Activated CD4-positive, alpha-beta T cell treated with anti-CD3 and anti-CD28 coated beads, Interleukin-2, Interleukin-4, amounts not matched to agents 100 ng/mL and 50 ng/mL, durations not matched to agents 16 hours and 8 hours (primary cell): ENCODE measurements at places on chromosomes 7 and 10.

GRCh38 chr10:77504873-77505257 is 132.7 kb downstream of the KCNMA1 start:
- no peak for DNase-seq

DNA sequence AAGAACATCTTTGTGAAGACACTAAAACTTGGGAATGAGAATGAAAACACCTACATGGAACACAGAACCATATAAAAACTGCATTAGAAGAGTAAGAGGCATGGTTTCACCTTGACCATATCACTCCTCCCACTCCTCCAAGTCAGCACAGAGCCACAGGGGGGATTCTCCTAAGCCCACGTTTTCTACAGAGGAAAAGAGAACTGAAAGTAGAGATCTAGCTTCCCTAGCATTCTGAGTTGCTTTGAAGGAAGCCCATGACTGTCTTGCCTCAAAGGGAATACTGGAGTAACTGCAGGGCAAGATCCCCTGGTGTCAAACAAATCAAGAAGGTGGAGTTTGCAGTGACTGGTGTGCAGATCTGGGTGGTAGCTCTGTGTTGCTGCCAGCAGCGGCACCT is 43.9 kb downstream of the HBP1 start:
- no peak for DNase-seq

DNA sequence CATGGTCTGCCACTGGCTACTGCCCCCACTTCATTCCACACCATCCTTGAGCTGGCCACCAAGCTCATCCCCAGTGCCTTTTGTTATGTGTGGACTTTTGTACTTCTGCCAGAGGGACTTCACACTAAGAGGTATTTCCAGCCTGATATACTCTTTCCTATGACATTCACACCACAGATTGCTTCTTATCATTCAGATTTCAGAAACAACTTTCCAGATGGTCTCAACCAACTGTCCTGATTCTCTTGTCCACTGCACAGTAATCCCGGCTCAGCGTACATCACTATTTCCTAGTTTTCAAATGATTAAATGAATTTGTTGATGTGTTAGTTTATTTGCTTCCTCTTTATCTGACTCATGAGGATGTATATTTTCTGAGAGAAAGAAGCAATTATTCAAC is 7.1 kb downstream of the CDC14C start:
- DNase-seq, result no peak

- DNase-seq, result no peak
Measured at GRCh38 chr7:90569368-90569767, 26.8 kb upstream of the CDK14 start.

DNA sequence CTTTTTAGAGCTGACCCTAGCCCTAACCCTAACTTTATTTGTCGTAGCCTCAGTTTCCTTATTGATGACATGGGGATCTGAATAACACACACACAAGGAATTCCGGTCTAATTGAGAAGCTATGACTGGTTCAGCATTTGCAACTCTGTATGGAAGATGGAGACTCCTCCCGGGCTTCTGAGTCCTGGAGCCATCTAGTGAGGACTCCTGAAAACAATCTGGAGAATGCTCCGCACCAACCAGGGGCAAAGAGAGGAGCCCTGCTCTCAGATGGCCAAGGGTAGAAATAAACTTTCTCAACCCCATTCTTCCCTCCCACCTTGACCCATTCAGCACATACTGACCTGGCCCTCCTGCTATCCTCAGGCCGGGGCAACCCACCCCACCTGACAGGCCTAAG is 26.4 kb downstream of the MBL2 start:
- no peak for DNase-seq

- DNase-seq, result no peak
Measured at GRCh38 chr7:99848420-99849216, 20.8 kb downstream of the CYP3A43 start.

GRCh38 chr10:4649471-4649870 is 176.5 kb upstream of the AKR1E2 start:
- no peak for DNase-seq

DNA sequence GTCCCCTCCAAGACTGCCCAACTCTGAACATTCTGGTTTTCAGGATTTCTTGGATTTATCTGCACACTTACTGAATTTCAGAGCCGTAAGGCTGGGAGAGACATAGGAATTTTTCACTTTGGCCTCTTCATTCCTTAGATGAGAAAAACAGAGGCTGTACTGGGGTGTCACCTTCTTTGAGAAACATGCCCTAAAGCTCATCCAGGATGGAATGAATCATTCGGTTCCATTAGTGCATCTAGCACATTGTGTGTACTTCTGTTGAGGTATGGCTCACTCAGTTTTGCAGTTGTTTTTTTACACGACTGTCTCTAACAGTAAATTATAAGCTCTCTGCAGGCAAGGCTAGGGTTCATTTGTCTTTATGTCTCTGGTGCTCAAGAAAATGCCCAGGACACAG is 383.4 kb downstream of the GATA3 start:
- no peak for DNase-seq

GRCh38 chr10:98414932-98415730 is at the start of gene PYROXD2:
TSS of gene PYROXD2 (minus strand) at chr10:98415182. CDS start at chr10:98415135, 47 bp downstream.
- peak; percentile 36 for DNase-seq

DNA sequence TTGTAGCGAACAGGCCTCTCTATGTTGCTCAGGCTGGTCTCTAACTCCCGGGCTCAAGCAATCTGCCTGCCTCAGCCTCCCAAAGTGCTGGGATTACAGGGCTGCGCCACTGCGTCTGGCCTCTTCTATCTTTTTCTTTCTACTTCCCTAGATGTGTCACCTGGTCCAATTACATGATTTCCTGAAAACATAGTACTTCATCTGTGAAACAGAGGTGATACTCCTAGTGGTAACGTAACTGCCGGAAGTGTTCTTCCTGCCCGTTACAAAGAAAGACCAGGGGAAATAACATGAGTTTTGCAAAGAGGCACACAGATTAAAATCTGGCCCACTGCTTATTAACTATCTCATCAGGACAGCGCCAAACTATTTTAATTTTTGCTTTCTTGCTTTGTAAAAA is 18.4 kb upstream of the HGF start:
- DNase-seq, result no peak

- DNase-seq, result no peak
Measured at GRCh38 chr10:119643306-119644204, 7.6 kb upstream of the BAG3 start.

GRCh38 chr7:27688056-27688455 is 25.4 kb upstream of the HIBADH start:
- DNase-seq, result no peak

DNA sequence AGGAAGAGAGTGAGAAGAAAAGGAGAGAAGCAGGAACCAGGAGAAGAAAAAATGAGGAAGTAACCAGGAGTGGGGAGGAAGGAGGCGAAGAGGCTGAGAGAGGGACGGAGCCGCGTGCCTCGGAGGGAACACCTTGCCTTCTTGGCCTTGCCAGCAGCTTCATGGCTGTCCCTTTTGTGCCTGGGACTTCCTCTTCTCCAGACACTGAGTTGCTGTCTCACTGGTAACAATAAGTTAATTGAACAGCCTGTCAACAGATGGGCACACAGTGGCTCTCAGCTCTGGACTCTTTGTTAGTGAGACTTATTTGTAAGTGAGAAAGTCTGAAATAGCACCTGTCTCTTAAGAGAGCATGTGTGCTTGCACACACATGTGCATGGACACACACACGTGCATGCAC is 83.2 kb downstream of the GATA3 start:
- peak; percentile 27 for DNase-seq

DNA sequence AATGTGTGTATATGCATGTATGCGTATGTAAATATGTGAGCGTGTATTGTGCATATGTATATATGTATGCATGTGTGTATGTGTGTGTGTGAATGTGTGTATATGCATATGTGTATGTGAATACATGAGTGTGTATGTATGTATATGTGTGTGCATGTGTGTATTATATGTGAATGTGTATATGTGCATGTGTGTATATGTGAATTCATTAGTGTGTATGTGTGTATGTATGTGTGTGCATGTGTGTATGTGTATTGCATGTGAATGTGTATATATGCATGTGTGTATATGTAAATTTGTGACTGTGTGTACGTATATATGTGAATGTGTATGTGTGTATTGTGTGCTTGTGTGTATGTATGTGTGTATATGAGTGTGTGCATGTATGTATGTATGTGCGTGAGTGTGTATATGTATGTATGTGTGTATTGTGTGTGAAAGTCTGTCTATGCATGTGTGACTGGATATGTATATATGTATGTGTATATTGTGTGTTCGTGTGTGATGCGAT is 455.9 kb downstream of the TYW1 start:
- DNase-seq, result no peak

- DNase-seq, result no peak
Measured at GRCh38 chr10:124324451-124324850, 94.3 kb downstream of the OAT start.

- no peak for DNase-seq
Measured at GRCh38 chr10:20454331-20454730, 442.8 kb downstream of the NEBL start.

DNA sequence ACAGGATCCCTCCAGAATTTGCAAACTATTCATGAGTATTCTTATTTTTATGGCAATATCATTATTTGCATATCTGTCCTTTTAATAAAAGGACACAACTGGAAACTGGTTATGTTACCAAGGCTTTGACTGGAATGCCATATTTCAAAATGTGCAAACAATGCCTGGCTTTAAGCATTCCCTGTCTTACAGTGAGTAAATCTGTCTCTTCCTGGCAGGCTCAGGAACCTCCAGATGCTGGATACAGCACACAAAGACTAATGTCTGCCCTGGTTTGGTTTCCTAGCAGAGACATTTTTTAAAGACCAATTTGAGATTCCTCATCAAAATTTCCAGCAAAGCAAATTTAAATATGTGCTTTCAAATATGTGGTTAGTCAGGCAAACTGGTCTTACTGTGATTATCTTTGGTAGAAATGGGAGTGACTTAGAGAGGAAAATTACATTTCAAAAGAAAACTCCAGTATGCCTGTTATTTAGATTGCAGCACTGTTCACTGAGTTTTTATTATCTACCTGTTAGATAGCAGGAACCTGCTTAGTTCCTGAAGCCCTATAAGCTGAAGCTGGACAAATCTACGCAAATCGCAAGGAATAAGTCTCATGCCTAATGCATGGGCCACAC is 31.3 kb downstream of the RNF216 start:
- no peak for DNase-seq

GRCh38 chr10:8677642-8678041 is 623.2 kb downstream of the GATA3 start:
- no peak for DNase-seq

GRCh38 chr10:44004913-44005787 is 356.5 kb upstream of the ZNF32 start:
- no peak for DNase-seq

- DNase-seq, result peak; percentile 87
Measured at GRCh38 chr7:140209866-140210609, 33.3 kb upstream of the KDM7A start.

- no peak for DNase-seq
Measured at GRCh38 chr7:70738151-70738885, 393.6 kb upstream of the GALNT17 start.

DNA sequence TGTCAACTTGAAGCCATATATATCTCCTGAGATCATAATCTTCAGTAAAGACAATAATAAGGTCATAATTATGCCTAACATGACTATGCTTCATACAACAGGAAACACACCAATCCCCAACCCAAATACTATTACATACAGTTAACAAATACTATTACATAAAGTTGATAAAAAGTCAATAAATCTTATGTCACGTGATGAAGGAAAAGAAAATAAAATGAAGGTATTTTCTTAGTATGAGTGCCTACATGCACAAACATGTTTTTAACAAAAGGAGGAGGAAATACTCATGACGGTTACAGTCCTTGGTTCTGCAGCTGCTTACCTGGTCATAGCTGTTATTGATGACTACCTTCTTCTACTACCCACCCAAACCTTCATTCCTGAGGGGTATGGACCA is 810.7 kb downstream of the PHTF2 start:
- no peak for DNase-seq

- no peak for DNase-seq
Measured at GRCh38 chr7:46454816-46455215, 533.7 kb upstream of the IGFBP3 start.

- DNase-seq, result peak; percentile 41
Measured at GRCh38 chr7:24980534-24981170, 674 bp upstream of the OSBPL3 start.

DNA sequence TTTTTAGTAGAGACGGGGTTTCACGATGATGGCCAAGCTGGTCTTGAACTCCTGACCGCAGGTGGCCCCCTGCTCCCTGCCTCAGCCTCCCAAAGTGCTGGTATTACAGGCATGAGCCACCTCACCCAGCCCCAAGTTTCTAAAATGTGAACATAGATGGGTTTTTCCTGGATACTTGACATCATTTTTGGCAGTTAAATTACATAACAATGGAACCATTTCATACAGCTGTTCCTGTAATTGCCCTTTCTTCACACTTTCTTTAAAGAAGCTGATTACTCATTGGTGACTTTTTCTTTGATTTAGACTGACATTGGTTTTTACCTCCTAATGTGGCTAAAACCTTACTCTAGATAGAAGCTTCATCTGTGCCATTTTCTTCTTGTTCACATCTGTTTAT is 5.9 kb downstream of the ZKSCAN1 start:
- peak; percentile 15 for DNase-seq

- peak; percentile 91 for DNase-seq
Measured at GRCh38 chr10:72334825-72335393, 19.8 kb downstream of the DNAJB12 start.

DNA sequence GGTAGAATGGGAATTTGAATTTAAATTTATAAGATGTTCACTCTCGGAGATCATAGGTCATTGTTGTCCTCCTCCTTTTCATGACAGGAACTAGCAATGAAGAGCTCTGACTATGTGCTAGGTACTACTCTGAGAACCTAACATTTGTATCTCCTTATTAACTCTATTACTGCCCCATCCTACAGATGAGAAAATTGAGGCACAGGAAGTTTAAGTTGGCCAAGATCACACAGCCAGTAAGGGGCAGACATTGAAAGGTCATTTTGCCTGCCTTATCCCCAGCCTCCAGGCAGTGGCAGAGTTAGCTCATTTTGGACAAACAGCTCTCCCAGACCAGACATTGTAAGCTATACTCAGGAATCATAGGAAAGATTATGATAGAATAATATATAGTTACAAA is 6.0 kb downstream of the SRGN start:
- DNase-seq, result no peak

GRCh38 chr7:42152329-42153205 is 84.4 kb downstream of the GLI3 start:
- no peak for DNase-seq

DNA sequence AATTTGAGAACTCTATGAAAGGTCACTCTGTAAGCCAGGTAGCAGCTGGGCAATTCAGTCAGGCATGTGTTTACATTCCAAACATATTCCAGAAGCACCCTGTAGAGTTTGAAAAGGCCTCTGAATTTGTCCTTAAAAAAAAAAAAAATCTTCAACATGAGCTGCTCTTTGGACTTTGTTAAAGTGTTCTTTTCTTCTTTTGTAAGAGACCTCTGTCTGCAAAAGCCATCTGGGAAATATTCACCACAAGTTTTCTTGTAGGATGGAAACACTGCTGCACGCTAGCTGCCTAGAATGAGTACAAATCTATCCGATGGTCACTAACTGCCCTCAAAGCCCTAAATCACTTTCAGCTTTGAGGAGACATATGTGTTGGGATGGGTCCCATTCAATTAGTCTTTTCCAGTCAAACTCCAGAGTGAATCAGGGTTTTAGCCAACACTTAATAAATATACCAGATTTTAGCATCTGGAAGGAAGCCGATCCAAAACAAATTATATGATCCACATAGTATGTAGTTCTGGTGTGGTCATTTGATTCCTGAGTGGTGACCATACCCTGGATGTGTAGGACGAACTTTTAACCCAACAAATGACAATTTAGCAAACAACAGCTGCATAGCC is 85.9 kb downstream of the CD36 start:
- DNase-seq, result no peak

- no peak for DNase-seq
Measured at GRCh38 chr10:84453303-84453702, 124.9 kb downstream of the CCSER2 start.
